Pons (tissue), 1 donor: ENCODE measurements at places on chromosomes 1 and 21.

DNA sequence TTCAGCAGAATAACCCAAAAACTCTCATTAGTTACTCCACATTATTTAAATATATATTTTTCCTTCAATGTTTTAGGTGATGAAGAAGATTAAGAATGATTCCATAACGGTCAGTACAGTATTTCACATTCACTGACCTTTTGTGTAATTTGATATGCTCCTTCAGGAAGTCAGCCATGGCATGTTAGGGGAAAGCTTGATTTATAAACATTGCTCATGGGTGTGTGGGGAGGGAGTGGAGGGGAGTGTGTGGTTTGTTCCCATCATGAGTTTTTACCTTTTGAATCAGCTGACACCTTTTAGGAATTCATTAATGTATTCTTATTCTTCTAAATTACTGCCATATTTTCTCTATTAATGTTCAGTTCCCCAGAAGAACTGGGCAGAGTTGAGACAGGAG, 240.2 kb downstream of the ATG4C start:
- DNase-seq, result no peak

- no peak for DNase-seq
These were observed 42.8 kb downstream of the CLDN14 start for GRCh38 chr21:36436829-36437744.

GRCh38 chr1:150537732-150538684, 11.2 kb upstream of the ADAMTSL4 start:
- no peak for DNase-seq

DNA sequence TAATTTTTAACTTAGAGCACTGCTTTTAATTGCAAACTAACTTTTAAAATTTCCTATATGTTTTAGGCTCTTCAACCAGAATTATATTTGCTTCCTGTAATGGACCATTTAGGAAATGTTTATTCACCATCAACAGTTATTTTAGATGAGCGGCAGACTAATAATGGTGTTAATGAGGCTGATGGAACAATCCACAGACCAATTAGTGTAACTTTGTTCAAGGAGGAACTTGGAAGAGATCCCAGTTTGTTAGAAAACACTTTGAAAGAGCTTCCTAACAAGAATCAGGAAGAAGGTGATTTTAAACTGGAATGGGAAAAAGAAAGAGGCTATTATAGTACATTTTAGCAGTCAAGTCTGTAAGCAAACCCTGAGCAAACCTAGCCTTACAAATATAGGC, 19.4 kb upstream of the GNG5 start:
- DNase-seq, result no peak

GRCh38 chr1:202810193-202810614, 550 bp upstream of the PCAT6 start:
- no peak for DNase-seq

DNA sequence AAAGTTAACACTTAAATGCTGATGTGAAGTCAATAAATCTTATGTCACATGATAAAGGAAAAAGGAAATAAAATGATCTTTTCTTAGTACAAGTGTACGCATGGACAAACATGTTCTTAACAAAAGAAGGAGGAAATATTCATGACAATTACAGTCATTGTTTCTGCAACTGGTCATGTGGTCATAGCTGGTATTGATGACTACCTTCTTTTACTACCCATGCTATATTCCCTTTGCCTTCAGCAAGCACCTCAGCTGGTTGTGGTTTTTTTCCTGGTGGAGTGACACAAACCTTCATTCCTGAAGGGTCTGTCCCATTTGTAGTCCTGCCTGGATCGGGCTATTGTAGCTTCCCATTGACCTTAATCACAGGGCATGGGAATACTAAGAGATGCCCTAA, 23.4 kb upstream of the TSHB start:
- DNase-seq, result no peak

DNA sequence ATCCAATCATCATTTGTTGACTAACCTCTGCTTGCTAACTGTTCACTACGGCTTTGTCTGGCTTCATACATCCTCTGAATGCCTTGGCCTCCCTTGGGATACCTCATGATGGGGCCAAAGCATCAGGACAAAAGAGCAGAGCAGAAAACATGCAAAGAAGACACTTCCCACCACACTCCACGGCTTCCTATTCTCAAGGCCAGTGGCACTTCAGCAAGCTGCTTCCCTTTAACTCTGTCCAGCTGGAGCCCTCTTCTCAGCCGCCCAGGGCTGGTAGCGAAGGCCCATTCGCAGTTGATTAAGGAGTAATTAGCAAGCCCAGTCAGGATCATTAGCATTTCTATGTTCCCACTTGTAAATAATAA, 224.3 kb upstream of the FGGY start:
- DNase-seq, result peak; percentile 31

DNA sequence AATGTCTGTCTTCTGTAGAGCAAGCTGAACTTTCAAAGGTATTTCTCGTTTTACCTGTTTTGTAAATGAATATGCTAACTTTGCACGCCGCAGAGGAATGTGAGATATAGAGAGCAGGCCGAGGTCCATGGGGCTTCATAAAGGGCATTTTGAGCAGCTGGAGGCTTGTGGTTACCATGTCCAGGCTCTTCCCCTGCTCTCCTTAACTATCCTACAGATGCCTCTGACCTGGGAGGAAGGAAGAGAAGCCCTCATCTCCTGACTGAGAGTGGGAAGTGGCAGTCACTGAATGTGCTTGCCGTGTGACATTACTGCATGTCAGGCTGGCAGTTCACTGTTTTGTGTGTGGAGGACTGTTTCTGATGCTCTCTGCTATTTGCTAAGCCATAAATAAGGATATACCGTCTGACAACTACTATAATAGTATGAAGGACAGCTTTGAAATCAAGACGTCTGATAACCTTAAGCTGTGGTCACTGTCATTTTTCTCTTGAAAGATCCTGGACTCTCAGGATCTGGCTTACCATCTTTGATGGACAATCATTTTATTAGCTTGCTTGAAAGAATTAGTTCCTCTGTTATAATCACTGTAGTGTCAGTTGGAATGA, 92.2 kb downstream of the DYRK1A start:
- DNase-seq, result no peak

- no peak for DNase-seq
These were observed 132.2 kb downstream of the SYT2 start for GRCh38 chr1:202578001-202578504.

- no peak for DNase-seq
These were observed 296.8 kb upstream of the DPYD start for GRCh38 chr1:98217601-98218000.

DNA sequence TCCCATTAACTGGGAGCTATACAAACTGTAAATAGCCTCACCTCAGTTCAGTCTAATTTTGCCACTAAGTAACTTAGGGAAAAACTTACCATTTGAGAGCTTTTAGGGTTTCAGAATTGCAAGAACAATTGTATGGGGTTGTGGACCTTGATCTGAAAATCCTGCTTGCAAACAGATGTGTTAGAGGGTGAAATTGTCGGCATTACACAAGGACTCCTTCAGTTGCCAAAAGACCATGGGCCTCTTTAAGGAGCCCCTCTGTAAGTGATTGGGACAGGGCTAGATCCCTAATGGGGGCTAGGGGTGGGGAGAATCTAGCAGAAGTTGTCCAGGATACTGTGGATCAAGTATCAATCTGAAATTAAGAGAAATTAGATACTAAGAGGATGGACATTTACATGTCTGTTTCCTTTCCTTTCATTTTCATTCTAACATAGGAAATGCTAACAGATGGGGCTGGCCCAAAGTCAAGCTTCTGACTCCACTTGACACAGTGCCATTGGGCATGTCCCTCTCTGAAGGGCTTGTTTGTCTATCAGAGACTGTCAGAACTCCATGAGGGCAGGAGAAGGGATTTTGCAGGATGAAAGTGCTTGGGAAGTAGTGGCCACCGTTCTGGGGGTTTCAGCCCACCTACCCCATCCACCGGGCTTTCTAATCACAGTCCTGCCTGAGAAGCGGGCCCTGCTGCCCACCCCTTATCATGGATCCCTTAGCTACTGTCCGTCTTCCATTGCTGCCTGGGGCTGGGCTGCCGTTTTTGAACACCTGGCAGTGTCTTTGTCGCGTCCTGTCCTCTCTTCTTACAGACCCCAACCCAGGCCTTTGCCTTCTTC, 54.7 kb downstream of the STUM start:
- DNase-seq, result peak; percentile 88

- DNase-seq, result no peak
These were observed 44.1 kb downstream of the ASH1L start for GRCh38 chr1:155518484-155518883.

- no peak for DNase-seq
These were observed 29.1 kb upstream of the CASZ1 start for GRCh38 chr1:10825592-10825991.

DNA sequence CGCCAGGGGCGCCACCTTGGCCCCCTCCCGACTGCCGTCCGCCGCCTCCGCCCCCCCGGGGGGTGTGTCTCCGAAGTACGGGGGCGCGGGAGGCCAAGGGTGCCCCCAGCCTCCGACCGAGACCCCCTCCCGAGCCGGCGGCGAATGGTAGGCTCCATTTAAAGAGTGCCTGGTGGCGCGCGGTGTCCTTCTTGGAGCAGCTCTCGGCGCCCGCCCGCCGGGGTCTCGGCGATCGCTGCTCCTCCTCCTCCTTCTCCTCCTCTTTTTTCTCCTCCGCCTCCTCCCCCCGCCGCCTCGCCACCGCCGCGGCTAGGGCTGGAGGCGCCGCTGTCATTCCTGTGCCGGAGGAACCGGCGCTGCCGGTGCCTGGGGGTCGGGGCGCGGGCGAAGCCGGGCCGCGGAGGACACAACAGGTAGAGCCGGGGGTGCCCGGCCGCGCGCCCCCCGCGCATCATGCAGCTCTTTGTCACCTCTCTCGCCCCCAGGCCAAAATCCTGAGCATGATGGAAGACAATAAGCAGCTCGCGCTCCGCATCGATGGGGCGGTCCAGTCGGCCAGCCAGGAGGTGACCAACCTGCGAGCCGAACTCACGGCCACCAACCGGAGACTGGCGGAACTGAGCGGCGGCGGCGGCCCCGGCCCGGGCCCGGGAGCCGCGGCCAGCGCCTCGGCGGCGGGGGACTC, at the start of gene KAZN:
KAZN (plus strand) TSS at position 188 of the 685 bp plus-strand sequence.
- no peak for DNase-seq

- peak; percentile 46 for DNase-seq
These were observed 45.2 kb downstream of the ZNF691 start for GRCh38 chr1:42891465-42892138.

DNA sequence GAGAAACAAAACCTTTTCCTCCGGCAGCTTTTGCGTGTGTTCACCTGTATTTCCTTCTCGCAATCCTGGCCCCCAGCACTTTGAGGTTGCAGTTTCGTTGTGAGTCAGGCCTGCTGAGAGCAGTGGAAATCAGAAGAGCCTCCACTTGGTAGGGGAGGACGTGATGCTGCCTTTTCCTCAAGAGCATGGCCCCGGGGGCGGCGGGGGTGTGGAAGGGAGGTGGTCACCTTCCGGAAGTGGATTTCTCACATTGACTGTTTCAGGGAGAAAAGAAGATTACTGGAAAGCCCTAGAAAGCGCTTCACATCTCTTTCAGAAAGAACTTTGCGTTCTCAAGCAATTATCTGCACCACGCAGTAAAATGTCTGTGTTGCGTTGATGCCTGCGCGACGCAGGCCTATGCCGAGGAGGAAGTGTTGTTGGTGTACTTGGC, 12.2 kb upstream of the IL10 start:
- DNase-seq, result no peak

GRCh38 chr1:61797045-61797755, 54.9 kb downstream of the PATJ start:
- DNase-seq, result no peak

- DNase-seq, result no peak
These were observed 31.9 kb downstream of the MAP3K21 start for GRCh38 chr1:233359431-233359830.

- DNase-seq, result no peak
These were observed 14.6 kb upstream of the PTAFR start for GRCh38 chr1:28190996-28191645.

GRCh38 chr1:41639332-41639936, 155.0 kb upstream of the EDN2 start:
- DNase-seq, result peak; percentile 90

- no peak for DNase-seq
These were observed 278.1 kb downstream of the LMX1A start for GRCh38 chr1:165078391-165078790.

DNA sequence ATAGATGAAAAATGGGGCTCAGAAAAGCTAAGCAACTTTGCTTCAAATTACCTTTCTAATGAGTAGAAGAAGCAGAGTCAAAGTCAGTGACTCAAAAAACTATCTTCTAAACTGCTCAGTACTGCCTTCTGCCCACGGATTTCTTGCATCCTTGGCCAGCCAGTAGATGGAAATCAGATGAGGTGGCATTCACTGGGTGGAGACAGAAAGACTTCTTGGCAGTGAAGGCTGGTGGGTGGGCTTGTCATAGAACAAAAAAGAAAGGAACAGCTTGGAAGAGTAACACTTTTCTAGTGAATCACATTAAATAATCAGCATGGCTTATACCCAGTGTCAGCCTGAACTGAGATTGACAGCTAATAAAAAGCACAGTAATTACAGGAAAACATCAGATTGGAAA, 170.7 kb downstream of the ST6GALNAC5 start:
- DNase-seq, result no peak

DNA sequence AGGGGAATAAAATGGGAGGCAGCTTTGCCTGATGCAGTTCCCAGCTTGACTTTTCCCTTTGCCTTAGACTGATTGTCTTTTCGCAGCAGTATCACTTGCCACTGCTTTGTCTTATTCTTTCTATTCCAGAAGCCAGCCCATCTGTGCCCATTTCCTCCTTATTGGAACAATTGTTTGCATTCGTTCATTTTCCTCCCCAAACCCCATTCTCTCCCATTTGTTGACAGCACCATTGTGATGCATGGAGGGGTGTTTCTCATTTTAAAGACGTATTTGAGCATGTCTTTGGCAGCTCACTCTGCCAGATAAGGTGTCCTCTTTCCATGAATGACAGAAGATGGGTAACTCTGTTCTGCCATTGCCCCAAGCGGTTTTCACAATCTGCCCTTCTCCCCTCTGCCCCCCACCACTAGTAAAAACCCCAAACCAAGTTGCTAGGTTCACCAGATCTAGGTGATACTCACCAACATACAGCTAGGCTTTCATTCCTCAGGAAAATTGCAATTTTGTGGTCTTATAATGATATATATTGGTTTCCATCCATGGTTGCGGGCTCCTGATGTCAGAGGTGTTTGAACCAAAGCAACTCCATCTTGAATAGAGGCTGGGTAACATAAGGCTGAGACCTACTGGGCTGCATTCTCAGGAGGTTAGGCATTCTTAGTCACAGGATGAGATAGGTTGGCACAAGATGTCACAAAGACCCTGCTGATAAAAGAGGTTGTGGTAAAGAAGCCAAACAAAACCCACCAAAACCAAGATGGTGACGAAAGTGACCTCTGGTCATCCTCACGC, 30.8 kb downstream of the SERBP1 start:
- DNase-seq, result no peak

DNA sequence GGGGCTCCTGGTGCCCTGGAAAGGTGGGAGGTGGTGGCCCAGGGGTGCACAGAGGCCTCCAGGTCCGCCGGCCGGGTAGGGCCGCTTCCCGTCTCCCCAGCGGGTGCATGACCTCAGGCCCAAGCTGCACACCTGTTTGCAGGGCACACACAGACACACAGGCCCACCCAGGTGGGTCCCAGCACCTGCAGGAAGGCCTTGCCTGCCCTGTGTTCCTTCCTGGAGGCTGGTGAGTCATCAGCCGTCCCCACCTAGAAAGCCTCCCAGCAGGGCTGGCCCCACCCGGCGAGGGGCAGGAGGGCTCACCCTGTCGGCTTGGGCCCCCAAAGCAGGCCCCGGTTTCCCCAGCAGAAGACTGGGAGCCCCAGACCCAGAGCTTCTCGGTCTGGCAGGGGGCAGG, 23.6 kb upstream of the TTLL10 start:
- no peak for DNase-seq
